ENCODE measurements at places on chromosomes 3 and 15.

DNA sequence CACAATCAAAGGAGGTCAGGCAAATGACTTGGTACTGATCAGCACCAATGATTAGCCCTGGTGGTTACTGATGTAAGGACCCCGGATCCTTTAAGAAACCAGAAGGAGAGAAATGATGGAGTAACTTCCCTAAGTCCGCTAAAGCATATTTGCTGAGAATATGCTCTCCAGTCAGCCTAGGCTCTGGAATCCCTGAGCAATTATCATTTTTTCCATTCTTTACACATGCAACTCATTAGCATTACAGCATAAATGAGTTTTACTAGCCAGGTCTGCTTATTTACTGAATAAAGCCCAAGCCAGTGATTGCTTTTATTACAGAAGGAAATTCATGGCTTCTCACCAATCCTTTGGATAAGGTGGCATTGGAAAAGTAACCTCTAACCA, 139.2 kb upstream of the WNT5A start:
- no peak for DNase-seq

DNA sequence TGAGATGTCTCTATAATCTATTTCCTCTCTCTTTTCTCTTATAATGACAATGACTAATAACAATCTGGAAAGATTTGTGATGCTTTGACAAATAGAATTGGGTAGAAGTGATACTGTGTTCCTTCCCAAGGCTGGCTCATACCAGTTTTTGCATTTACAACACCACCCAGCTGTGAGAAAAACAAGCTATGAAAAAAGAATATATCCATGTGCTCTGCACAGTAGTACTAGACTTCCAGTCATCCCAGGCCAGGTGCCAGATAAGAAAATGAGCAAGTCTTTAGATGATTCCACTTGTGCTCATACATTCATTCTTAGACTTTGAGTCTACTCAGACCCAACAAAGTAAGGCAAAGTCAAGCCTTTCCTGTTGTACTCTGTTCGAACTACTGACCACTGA, 350.2 kb upstream of the POU1F1 start:
- DNase-seq: no peak

GRCh38 chr15:63551400-63551799, 45.8 kb upstream of the FBXL22 start:
- DNase-seq: no peak

- no peak for DNase-seq
Observed at GRCh38 chr15:34279368-34279767, 54.6 kb downstream of the EMC4 start.

DNA sequence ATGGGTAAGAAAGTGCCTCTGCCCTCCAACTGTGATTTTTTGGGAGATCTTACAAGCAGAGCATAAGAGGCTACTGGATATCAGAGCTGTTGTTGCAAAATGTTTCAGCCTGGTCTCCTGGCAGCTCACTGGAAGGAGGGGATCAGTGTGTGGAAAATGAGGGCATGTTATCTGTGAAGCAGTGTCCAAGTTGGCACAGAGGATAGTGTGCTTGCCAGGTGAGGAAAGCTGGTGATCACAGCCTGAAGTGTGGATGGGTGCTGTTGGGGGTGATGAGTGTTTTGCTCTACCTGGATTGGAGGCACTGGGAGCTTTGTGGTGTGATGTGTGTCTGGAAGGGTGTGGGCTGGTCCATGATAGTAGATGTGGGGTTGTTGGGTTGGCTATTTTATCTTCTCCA, 69.3 kb downstream of the MCTP2 start:
- DNase-seq: no peak

- no peak for DNase-seq
Observed at GRCh38 chr3:40387895-40388254, 891 bp downstream of the ENTPD3 start.

DNA sequence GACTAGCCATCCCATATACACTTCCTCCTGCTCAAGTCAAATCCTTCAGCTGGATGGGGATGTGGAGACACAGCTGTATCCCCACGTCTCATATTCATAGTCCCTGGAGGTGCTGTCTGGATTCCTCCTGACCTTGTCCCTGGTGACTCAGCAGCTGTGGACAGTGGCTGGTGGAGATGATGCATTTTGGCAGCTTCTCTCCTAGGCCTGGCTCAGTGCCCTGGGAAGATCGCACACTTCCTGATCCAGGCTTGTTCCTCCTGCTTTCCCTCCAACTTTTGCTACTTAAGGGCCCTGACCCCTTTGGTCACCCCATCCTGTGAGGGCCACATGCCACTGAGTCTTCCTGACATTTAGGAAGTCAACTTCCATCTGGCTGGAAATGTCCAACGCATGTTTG, 44.4 kb downstream of the ADAMTSL3 start:
- no peak for DNase-seq

GRCh38 chr3:104564045-104564643, 802.6 kb upstream of the ALCAM start:
- DNase-seq: peak; percentile 5

- DNase-seq: no peak
Observed at GRCh38 chr15:70337277-70338186, 239.8 kb upstream of the TLE3 start.

- DNase-seq: no peak
Observed at GRCh38 chr3:75294124-75294523, 370.0 kb upstream of the FRG2C start.

DNA sequence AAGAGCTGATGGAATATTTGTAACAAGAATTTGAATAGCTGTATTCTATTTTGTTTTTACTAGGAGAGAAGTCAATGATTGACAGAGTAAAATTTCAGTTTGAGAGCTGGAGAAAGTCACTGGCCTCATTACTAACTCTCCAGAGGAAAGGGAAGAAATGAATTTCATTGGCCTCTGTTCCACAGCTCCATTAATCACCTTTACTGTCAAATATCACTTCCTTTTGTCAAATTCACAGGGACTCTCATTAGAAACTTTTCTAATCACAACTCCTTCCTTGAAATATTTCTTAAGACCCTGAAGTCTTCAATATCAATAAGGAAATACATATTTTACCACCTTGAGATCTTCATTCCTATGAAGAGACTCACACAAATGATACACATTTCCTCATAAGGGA, 379.9 kb upstream of the RASGRP1 start:
- DNase-seq: no peak

DNA sequence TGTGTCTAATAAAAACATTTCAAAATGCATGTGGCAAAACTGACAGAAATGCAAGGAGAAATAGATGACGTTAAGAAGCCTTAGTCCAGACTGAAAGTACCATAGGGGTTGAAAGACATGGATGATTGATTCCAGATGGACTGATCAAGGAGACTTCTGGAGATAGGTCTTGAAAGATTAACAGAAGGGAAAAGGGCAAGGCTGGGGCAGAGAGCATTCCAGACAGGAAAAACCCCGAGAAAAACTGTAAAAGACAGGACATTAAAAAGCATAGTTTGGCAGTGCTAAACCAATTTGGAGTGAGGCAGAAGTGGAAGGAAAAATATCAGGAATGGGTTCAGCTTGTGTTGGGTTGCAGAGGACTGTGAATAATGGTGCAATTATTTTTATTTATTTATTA, 375.2 kb upstream of the SGO1 start:
- DNase-seq: no peak

GRCh38 chr3:179977356-179977755, 59.4 kb downstream of the PEX5L start:
- DNase-seq: no peak

GRCh38 chr3:18436213-18436612, 11.1 kb upstream of the SATB1 start:
- no peak for DNase-seq

- DNase-seq: no peak
Observed at GRCh38 chr3:27349832-27350231, 19.4 kb downstream of the NEK10 start.

- DNase-seq: no peak
Observed at GRCh38 chr3:69400683-69401082, 14.8 kb upstream of the FRMD4B start.

DNA sequence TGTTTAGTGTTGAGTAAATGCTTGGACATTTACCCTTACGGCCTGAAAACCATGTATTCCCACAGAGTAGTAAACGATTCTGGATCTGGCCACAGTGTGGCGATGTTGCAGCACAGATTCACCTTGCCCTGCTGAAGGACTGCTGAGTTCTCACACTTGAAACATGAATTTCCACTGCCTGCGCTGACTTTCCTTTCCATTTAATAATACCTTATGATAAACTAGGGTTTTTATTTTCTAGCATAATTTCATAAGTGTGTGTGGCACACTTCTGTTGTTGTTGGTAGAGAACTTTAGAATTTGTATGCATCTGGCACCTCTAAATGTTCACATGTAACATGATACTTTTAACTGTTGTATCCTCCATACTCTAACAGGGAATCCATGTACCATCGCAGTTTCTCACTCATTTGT, 53.9 kb downstream of the C3orf38 start:
- DNase-seq: no peak

GRCh38 chr15:66570842-66571478, 5.2 kb upstream of the LCTL start:
- DNase-seq: no peak

GRCh38 chr3:83968356-83968755, 990.4 kb upstream of the CADM2 start:
- no peak for DNase-seq

DNA sequence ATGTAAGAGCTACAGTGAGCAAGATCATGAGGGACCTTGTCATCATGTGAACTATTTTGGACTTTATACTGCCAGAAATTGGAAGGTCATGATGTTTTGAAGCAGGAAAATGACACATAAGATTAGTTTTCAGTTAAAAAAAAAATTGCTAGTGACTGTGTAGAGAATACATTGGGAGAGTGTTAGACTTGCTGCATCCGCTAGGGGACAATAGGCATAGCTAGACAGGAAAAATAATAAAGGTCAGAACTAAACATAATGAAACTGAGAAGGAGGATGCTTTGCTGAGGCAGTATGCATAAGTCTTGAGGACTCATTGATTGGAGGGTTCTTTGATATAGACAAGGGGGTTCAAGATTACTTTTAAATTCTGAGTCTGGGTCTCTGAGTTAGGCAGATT, 275.8 kb upstream of the KCNH8 start:
- no peak for DNase-seq

DNA sequence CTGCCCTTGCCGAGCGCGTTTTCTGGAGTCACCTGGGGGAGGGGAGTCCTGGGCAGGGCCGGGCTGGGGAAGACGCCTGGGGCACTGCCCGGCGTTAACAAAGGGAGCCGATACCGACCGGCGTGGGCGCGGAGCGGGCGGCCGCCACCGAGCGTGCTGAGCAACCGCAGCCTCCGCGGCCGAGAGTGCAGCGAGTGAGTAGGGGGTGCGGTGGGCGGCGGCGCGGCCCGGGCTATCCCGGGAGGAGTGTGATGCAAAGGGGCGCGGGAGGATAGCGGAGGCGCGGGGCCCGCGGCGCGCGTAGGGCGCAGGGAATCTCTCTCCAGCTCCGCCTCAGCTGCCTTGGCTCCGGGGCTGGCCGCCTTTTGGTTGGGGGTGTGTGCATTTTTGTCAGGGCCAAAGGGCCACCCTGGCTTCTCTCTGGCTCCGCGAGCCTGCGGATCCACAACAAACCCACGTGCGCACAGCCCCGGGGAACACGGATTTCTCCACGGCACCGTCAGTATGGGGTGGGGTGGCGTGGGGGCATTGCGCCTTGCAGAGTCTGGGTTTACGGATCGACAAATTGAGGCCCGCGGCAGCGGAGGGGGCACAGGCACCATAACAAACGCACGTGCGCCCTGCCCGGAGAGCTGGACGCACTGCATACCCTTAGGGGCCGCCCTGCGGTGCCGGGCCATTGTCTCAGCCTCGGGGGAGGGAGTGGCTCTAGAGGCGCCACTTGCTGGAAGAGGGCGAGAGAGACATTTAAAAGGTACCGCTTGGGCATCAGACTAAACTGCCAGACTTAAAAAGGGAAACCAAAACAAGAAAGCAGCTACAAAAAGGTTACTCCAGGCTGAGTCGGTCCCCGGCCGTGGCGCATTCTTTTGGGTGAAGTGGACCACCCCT, 560 bp downstream of the ST6GAL1 start:
- peak; percentile 45 for DNase-seq

- no peak for DNase-seq
Observed at GRCh38 chr3:194588236-194588635, 45.0 kb downstream of the TMEM44 start.

DNA sequence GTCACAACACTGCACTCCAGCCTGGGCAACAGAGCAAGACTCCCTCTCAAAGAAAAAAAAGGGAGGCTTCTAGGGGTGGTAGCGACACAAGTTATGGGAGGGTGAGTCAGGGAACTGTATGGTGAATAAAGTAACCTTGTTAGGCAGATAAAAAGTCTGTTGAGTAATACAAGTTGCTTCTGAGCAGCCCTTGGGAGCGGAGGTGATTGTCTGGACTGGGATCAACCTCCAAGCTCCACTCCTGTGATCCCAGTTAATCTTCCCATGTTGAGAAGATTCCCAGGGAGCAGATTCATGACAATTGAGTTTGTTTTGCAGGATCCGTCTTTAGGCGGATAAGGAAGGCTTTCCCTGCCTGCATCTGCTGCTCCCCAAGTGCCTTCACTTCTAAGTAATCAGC, 335.9 kb downstream of the THSD4 start:
- no peak for DNase-seq

DNA sequence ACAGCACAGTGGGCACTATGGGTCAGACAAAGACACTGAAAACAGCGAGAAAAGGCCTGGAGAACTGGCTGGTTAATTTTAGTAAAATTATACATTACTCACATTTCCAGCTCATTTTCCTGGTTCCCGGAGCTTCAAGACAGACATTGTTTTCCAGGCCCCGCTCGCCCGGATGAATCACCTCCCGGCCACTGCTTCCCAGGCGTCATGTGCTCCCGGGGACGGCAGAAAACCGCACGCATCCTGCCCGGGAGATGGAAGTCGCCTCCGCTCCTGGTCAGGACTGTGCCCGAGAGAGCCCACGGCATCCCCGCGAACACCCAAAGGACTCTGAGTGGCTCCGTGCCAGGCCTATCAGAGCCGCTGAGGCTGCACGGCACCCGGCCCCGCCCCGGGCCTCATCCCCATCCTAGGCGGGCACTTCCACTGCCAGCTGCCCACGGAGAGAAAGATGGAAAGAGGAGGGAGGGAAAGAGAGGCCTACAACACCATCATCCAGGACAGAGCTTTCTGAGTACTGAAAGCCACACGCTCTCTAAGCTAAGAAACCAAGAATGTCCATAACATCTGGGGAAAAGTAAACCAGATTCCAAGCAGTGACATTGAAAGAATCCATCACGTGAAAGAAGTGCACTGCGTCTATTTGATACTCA, 75.1 kb downstream of the VGLL4 start:
- DNase-seq: no peak

- no peak for DNase-seq
Observed at GRCh38 chr3:191019855-191020254, 157.4 kb upstream of the GMNC start.

Measured in CMK (cell line).